WERI-Rb-1 (cell line): ENCODE measurements at places on chromosomes 13 and 19.

DNA sequence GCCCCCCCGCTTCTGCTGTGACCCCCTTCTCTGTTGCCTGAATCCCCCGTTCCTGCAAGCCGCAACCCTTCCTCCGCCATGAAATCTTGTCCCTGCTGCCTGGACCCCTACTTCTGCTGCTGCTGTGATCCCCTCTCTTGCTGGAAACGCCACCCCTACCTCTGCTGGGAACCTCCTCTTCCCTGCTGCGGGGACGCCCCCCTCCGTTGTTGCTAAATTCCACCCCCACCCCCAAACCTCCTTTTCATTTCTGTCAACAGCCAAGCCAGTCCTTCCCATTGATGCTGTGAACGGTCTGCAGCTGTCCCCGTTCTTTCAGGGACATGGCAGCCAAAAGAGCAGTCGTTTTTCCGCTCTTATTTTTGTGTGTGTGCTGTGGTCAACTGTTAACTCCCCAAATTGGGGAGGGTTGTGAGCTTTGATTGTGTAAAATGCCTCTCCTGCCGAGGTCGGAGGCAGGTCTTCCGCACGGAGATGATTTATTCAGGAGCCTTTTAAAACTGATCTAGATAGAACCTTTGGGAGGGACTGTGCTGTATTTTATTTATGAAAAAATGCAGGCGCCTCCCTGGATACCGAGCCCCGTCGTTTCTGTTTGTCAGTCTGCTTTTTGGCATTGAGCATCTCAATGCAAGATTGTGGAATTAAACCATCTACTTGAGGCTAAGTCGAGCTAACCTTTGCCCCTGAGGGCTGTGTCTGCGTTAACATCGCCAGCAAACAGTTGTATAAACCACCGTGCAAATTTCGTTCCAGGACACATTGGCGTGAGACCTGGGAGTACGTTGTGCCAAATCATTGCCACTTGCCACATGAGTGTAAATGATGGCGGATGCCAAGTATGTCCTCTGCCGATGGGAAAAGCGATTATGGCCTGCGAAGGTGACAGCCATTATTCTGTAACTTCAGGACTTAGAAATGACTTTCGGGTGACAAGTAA is 27.9 kb upstream of the NDUFS7 start:
- DNase-seq = no peak

DNA sequence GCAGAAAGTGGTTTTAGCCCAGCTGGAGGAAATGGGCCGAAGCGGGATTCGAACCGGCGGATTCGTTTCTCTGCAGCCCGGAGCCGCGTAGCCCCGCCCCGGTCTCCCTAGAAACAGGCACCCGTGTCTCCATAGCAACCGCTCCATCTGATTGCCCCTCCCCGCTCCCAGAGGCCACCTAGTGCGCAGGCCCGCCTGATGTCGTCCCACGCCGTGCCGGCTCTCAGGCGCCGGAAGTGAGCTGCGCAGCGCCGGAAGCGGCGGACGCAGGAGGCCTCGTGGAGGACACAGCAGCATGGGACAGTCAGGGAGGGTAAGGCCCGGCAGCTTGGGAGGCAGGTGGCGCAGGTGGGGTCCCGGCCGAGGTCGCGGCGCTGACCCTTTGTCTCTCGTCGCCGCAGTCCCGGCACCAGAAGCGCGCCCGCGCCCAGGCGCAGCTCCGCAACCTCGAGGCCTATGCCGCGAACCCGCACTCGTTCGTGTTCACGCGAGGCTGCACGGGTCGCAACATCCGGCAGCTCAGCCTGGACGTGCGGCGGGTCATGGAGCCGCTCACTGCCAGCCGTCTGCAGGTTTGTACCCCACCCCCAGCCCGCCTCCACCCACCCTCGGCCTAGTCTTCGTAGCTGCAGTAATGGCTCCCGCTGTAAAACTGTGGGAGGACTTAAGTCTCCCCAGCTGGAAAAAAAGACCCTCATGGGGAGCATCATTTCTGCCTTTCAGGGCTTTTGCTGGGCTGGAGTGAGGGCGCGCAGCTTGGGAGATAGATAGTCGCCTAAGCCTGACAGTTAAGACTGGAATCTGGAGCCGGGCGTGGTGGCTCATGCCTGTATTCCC is at the start of gene PPAN:
Gene PPAN, plus strand, starts transcription at position 263 of the 837 bp plus-strand sequence. Its CDS starts 33 bp downstream, at position 296.
- peak; percentile 99 for DNase-seq

DNA sequence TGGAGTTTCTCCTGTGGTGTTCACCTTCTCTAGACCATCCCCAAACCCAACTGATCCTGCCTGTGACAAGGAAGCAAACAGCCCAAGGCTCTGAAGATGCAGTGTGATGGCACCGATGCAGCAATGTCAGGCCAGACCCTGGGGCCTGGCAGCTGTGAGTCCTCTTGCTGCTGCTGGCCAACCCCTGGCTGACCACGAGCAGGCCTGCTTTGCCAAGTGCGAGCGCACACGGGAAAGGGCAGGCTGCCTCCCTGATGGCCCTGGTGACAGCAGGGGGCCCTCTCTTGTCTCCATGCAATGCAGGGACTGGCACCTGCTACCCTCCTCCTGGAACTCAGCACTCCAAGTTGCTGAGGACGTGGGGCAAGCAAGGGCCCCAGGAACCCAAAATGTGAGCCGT is 5.4 kb upstream of the VSTM2B start:
- no peak for DNase-seq

DNA sequence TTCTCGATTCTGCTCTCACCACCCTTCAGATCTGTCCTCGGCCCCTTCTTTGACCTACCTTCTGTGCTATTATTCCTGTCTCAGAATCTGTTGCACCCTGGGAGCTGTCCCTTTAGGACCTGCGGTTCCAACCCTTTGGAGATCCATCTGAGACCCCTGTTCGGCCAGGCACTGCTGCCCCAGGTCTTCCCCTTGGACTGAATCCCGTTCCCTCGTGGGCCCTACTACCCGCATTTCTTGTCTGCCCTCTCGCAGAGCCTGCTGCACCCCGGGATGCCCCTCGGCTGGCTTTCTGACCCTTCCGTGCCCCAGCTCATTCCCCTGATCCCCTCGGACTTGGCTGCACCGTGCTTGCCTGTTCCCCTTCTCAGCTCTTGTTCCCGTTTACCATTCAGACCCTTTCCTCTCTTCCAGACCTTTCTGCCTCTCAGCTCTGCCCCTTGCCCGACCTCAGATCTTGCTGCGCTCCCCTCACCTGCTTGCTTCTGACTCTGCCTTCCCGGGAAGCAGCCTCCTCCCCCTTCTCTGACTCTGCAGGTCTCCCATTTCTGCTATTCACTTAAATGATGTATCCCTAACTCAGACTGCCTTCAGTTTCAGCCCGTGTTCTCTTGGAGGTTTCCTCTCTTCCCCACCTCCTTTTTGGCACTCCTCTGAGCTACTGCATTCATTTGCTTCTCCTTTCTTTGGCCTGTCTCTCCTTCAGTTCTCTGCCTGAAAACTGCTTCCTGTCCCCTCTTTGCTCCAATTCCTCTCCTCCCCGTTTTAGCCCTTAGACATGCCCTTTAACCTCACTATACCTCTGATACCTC is 1.1 kb downstream of the ARHGAP35 start:
- no peak for DNase-seq

DNA sequence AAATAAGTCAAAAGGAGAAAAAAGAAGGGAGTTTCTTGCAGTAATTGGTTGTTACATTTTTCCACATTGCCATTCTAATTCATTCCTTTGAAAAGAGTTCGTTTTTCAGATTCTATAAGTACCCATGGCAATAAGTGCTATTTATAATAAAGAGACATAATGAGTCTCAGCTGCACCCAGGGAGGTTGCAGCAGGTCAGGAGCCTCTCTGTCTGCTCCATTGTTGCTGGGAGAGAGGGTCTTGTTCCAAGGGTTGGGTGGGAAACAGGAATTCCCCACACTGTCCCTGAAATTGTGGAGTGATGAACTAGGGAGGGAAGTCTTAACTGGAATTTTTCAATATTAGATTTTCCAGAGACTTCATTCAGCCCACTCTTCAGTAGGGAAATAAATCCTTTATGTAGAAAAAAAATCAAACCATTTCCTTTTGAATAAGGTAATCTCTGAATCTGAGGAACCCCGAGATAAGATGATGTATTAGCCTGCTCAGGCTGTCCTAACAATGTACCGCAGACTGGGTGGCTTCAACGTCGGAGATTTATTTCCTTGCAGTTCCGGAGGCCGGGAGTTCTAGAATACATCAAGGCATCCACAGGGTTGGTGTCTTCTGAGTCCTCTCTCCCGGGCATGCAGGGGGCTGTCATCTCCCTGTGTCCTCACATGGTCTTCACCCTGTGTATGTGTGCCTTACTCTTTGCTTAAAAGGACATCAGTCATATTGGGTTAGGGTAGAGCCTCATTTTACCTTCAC is 342.7 kb upstream of the TMTC4 start:
- no peak for DNase-seq
